Bronchial epithelial cell (primary cell): ENCODE measurements at places on chromosomes 5 and 9. TPM values are rescaled to one million over a fixed set of nuclear protein-coding genes. Genes with fewer than 3 reads are reported as not detected.
A peak's percentile ranks its signal among the peaks of the same experiment; 100 is the strongest.

The LCN1 gene
- total RNA-seq, result not detected in 2 replicates

The PCA3 gene
- total RNA-seq, result not detected in 2 replicates

The DCP2 gene
- 22.0 and 24.0 TPM in 2 replicates for total RNA-seq

The CNTNAP3 gene
- 9.1 and 11.6 TPM in 2 replicates for total RNA-seq

The MYORG gene
- total RNA-seq, result 2.1 and 5.1 TPM in 2 replicates

The PCDHGC4 gene
- 0.53 and 0.90 TPM in 2 replicates for total RNA-seq

The CBY3 gene
- total RNA-seq, result not detected in 2 replicates

DNA sequence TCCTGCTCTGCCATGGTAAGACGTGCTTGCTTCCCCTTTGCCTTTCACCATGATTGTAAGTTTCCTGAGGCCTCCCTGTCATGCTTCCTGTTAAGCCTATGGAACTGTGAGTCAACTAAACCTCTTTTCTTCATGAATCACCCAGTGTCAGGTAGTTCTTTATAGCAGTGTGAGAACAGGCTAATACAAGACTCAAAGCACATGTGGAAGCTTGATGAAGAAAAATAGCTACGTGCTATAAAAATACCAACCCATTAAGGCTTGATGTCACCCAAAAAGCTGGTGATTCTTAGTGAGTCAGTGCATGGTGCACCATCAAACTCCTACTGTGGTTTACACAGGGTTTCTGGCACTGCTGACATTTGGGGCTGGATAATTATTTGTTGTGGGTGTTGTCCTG, 332.2 kb downstream of the TMEM167A start:
- DNase-seq, result peak; percentile 48

DNA sequence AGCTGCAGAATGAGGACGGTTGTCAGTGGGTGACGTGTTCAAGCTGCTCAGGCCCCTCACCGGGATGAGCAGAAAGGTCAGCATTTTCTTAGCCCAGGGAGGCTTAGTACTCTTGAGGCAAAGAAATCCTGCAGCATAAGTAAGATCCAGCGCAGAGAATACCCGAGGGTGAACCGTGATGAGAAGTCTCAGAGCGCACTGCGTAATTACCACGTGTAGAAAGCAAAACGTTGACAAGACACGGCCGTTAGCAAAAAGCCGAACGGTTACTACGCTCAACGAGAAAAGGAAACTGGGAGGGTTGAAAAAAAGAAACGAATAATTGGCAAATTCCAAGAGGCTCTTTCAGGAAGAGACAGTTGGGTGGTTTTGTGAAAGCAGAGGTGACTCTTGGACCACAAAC, 104.0 kb downstream of the COL23A1 start:
- DNase-seq, result no peak

- DNase-seq, result peak; percentile 89
Observed at GRCh38 chr5:157511651-157512644, 51.9 kb downstream of the NIPAL4 start.

DNA sequence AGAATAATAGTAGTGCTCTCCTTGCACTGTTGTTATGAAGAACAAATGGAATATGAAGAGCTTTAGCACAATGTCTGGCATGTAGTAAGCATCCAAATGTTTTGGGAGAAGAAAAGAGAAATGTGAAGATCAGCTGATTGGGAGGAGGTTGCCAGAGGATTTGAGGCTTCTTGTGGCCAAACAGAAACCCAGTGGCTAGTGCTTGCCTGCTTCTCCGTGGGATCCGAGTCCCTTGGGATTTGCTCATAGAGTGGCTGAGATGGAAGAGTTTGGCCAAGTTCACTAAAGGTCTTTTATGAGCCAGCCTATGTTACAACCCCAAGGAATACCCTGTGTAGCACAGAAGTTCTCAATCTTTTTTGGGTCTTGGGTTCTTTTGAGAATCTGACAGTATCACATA, 86.0 kb downstream of the ANGPTL2 start:
- DNase-seq, result no peak

- DNase-seq, result peak; percentile 41
Observed at GRCh38 chr5:34599471-34600117, 56.5 kb upstream of the RAI14 start.

DNA sequence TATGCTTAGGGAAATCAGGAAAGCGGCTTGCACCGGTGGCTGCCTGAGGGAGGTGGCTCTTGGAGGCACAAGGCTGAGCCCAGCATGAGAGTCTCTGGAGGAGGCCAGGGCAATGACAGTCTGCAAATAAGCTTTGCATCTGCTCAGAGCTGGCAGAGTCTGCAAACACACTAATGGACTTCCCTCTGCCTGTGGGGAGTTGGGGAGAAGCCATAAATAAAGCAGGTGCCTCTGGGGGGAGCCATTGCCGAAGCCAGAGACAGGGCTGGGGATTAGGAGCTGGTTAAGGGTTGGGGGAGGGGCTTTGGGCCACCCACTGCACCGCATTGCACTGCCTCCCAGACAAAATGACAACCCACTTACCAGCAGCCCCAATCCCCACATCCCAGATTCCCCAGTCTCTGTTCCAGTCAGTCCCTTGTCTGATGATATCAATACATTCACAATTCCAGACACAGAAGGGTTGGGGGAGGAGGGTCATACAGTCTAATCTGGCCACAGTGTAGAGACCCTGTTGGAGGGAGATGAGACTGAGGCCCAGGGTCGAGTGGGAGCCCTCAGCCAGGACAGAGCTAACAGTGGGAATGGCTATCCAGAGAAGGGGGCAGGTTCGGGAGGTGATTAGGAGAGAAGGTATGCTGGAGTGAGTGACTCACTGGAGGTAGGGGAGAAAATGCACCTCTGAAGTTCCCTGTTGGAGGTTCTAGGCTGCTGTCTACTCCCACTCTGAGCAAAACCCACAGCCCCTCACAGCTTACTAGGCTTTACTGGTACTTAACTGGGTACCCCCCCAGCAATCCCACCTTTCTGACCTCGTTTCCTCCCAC, 53.7 kb downstream of the PAX5 start:
- DNase-seq, result peak; percentile 48

GRCh38 chr9:127949827-127950512, 12.3 kb upstream of the DPM2 start:
- no peak for DNase-seq

GRCh38 chr5:32190095-32190494, 16.0 kb upstream of the GOLPH3 start:
- DNase-seq, result no peak

DNA sequence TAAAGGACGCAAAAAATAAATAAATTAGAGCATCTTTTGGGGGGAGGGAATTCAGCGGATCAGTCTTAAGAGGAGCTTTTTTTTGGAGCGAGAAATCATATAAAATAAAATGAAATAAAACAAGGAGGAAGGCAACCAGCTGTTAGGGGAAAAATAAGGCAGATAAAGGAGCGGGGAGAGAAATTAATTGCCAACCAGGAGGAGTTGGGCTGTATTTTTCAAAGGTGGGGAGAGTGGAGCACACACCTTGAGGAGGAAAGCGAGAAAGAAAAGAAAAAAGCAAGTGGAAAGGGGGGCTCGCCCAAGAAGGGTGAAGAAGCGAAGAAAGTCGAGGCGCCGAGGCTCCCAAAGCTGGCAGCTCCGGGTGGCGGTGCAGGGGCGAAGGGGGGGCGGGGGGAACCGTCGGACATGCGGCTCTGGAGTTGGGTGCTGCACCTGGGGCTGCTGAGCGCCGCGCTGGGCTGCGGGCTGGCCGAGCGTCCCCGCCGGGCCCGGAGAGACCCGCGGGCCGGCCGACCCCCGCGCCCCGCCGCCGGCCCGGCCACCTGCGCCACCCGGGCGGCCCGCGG, at the start of gene PAPPA:
Gene PAPPA, plus strand, starts transcription at position 27 of the 569 bp plus-strand sequence. Its CDS starts 382 bp downstream, at position 409.
- no peak for DNase-seq

DNA sequence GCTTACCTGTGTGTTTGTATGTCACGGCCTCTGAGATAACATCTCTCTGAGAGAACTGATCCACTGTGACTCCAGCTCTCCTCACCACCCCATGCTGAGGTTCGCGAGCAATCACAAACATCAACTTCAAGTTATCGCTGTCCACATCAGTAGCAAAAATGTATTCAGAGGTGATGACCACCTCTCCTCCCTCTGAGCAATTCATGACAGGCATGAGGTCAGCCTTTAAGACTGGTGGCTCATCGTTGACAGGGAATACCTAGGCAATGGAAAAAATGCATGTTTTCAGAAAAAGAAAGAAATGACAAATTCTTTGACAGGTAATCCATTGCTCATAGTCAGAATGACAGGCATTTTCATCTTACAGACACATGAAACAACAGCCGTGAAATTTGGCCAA, 90.3 kb upstream of the CER1 start:
- no peak for DNase-seq

DNA sequence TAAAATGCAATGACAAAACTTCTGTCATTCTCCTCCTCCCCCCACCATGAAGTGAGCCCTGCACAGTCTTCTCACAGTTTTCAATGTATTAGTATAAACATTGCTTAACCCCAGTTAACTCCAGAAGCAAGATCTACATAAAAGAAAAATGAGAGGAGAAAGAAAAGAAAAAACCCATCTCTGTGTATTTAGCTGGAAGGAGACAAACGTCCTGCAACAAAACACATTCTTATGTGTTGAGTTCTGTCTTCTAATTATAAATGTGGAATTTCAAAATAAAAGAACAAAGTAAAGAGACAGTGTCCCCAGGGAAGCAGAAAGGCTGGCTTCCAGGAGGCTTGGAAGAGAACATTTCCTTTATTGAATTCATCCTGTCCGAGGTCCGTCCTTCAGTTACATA, 491.9 kb upstream of the TUSC1 start:
- no peak for DNase-seq

DNA sequence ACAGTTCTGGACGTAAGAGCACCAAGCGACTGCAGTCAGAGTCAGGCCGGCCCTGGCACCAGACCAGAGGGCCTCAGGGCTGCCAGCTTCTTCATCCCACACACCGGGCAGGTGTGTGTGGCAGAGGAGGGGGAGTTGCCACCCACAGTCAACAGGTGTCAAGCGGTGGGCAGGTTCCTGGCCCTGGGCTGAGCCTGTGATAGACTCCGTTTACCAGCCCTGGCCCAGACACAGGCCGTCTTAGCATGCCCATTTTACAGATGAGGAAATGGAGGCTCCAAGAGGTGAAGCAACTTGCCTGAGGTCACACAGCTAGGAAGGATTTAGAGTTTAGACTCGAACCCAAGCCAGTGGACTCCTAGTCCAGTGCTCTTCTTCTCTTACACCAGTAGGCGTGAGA, 71.8 kb downstream of the HMCN2 start:
- no peak for DNase-seq

GRCh38 chr9:120860083-120860482, 16.9 kb downstream of the PHF19 start:
- DNase-seq, result no peak

DNA sequence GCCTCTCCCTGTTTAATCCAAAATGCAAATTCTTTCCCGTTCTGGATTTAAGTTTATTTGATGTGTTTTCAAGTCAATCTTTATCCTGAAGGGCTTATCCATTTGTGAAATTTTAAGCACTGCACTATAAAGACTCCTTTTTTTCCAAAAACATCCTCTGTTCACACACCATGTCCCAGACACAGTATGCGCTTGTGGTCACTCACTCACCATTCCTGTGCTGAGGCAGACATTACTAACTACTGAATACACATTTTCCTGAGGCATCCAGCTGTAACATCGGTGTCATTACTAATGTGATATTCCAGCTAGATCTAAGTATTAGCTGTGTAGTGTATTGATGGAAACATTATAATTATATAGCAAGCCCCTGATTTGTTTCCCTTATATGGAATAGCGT, 298.4 kb downstream of the KCTD16 start:
- DNase-seq, result no peak

DNA sequence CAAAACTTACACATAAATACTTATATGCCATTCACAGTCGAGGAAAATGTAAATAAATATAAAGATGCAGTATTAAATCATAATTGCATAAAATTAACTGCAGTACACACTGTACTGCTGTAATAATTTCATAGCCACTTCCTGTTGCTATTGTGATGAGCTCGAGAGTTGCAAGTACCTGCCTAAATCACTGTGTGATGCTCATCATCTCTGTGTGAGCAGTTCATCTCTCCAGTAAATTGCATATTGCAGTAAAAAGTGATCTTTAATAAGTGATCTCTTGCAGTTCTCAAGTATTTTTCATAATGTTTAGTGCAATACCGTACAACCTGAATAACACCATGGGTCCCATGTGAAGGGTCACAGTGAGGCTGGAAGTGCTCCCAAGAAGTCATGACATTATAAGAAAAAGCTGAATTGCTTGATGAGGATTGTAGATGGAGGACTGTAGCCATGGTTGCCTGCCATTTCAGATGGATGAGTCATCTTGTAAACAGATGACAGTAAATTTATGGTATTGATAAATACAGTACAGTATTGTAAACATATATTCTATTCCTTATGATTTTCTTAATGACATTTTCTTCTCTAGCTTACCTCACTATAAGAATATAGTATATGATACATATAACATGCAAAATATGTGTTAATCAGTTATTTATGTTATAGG, 34.9 kb downstream of the SYK start:
- DNase-seq, result peak; percentile 29

DNA sequence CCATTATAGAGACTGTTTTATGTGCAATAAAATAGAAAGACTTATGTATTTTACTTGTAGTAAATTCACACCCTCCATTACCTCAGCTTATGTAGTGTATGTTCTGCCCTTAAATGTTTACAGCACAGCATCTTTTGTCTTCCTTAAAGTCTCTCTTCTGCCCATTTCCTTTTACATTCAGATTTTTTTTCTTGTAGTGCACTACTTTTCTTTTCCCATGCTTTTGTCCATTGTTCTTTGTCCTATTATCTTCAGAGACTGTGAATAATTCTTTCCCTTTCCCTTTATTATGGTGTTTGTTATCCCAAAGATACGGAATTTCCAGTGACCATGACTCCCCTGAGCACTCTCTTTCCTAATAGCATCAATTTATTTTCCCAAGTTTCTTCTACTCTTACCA, 66.1 kb upstream of the TYRP1 start:
- no peak for DNase-seq

DNA sequence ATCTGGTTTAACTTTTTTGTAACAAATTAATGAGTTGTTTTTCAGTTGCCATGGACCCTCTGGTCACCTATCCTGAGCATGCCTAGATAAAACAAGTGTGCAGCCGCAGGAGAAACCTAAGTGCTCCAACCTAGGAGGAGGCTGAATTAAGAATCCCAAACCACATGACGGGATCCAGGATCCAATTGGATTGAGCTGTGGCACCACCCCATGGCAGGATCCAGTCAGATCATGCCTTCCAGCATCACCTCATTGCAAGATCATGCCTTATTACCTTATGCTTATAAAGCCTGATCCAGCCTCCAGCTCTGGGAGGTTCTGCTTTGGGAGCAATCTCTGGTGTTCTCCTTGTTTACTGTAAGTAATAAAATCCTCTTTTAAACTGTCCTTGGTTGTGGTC, 662.0 kb downstream of the TLR4 start:
- DNase-seq, result no peak
